ENCODE measurements at places on chromosomes 1 and 21. TPM values are rescaled to one million over a fixed set of nuclear protein-coding genes. Genes with fewer than 3 reads are reported as not detected.

TNNT2 gene
- total RNA-seq, result 4,112 TPM

- no peak for DNase-seq
Measured at GRCh38 chr1:234856845-234857245, 246.9 kb upstream of the IRF2BP2 start.

DNA sequence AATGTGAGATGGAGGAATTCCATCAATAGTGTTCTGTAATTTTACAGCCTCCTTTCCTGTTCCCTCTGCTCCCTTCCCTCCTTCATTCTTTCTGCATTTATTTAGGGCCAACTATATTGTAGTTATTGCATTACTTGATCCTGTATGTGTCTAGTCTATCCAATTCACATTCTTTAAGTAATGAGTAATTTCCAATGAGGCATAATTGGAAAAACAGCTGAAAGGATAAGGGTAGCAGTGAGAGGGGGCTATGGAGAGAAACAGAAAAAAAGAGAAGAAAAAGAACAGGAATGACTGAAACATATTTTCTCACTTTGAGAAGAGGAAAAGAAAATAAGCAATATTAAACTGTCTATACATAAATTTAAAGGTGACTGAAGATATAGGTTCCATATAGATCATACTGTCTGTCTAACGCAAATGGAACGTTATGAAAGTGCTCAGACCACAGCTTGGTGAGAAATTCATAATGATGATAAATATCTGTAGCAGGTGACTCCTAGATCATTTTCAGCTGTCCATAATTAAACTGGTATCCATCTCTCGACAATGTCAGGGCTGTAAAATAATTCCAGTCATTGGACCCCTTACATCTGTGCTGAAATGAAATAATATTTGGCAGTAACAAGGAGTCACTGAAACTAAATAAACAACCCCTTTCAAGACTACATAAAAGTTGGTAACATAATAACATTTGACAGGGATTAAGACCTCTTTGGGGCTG is 61.8 kb downstream of the SPAG17 start:
- no peak for DNase-seq

DNA sequence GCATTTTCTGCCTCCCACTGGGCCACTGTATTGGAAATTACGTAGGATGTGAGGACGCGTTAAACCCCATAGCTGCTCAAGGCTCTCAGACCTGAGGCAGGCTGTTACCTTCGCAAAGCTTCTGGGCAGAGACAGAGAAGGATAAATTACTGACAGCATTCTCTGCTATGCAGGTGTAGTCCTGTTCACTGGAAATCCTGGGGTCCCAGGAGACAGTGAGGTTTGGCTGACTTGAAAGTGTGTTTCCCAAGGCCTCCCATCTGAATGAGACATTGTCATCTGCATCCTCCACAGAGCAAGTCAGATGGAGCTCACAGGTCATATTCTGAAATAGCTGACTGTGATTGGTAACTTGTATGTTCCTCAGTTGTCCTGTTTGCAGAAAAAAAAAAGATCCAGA is 32.0 kb downstream of the SLAMF6 start:
- DNase-seq, result no peak

DNA sequence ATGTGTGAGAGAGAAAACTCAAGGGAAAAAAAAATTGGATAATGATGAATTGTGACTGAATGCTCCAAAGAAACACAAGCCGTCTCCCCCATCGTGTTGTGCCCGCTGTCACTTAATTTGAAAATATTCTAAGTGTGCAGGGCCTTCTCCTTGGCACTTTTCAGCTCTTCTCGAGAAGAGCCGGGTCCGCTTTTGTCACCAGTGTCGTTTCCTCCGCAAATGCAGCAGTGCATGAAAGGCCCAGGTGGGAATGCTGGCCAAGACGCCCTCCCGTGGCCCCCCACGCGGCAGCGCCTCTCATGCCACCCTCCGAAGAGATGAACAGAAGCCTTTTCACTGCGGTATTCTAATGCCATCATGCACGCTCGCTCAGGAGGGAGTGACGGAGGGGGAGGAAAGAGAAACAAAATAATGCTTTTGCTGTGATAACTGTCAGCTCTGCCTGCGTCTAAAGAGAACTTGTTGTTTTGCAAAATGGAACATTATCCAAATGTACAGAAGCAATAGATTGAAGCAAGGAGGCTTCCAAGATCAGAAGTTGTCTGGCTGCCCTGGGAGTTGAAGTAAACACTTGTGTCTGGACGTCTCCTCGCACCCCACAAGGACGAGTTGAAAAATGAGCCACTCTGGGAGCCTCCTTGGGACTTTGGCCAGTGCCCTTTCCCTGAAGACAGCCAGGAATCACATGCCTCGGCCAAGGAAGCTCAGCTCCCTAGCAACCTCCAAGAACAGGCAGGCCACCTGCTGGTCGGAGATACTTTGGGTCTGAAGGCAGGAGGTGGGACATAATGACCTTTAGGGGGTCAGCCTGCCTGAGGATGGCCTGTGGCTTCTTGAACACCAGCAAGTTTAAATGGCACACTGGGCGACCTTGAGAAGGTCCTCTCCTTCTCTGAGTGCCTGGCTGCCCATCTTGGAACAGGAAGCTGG is 166.1 kb upstream of the ZC3H12A start:
- DNase-seq, result no peak

- DNase-seq, result no peak
Measured at GRCh38 chr1:7227654-7228053, 442.4 kb downstream of the CAMTA1 start.

GRCh38 chr1:228210076-228210651 is 2.3 kb downstream of the OBSCN start:
- DNase-seq, result peak; percentile 58

- no peak for DNase-seq
Measured at GRCh38 chr1:115839029-115839678, 1.8 kb downstream of the NHLH2 start.

MYBPH gene
- total RNA-seq, result not detected

GRCh38 chr1:37691497-37692077 is 729 bp upstream of the CDCA8 start:
- DNase-seq, result no peak
